ENCODE measurements at places on chromosomes 3 and 15. TPM values are rescaled to one million over a fixed set of nuclear protein-coding genes. Genes with fewer than 3 reads are reported as not detected.

DNA sequence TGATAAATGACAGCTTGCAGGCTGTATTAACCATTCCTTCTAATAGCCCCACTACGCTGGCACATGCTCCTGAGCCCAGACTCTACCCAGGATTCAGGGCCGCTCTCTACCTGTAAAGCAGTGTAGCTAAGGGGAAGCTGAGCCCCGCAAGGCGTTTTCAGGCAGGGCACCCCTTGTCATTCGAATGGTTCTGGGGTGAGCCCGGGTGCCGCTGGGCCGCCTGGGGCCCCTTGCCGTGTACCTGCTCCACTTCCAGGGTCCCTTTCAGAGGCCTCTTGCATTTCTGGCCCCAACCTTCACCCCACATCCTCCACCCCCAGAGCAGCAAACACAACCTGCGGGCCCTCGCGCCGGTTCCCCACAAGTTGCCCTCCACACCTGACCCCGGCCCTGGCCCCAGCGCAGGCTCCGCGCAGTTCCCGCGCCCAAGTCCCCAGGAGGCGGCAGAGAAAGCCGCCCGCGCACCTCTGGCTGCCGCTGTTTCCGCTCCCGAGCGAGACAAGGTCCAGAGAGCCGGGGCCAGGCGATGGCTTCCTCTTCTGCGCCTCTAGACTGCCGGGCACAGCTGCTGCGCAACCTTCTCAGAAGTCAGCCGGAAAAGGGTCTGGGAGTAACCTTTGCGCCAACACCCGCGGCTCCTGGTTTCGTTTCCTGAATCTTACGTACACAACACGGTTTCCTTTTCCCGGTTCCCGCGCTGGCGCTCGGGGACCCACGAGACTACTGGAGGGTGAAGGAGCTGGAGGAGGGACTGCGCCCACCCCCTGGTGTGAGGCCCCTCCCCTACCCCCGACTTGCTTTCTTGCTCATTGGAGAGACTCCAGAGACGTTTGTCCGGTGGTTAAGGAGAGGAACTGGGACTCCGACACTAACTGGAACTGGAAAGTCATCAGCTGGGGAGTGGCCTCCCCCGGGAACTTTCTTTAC is at the start of gene PLSCR1:
PLSCR1 (minus strand) TSS at position 606 of the 927 bp plus-strand sequence. CDS start 8,055 bp downstream, outside the sequence.
- peak within 1 kb of the TSS; percentile 96 for H3K27ac ChIP-seq
- peaks cover 28% of the 10 kb centered on the region for H3K4me1 ChIP-seq
- peak within 1 kb of the TSS; percentile 79 for H3K4me3 ChIP-seq

- H3K27ac ChIP-seq, result no peak overlapping the region
- H3K27me3 ChIP-seq, result no peaks in the 10 kb centered on the region
- peak overlapping the region; percentile 92 for H3K4me3 ChIP-seq
- peaks cover 26% of the 10 kb centered on the region for H3K4me1 ChIP-seq
These were observed 2.9 kb downstream of the TLE3 start for GRCh38 chr15:70094690-70095311.

Gene ADAMTS17
- total RNA-seq, result 4.0 TPM

Gene PRKCD
- total RNA-seq, result 9.8 TPM

Gene OCA2
- total RNA-seq, result not detected

Gene SLC28A1
- total RNA-seq, result not detected
